H1 (cell line): ENCODE measurements at places on chromosomes 1 and 21.

GRCh38 chr21:17782051-17782450, 37.1 kb downstream of the C21orf91 start:
- DNase-seq = no peak

DNA sequence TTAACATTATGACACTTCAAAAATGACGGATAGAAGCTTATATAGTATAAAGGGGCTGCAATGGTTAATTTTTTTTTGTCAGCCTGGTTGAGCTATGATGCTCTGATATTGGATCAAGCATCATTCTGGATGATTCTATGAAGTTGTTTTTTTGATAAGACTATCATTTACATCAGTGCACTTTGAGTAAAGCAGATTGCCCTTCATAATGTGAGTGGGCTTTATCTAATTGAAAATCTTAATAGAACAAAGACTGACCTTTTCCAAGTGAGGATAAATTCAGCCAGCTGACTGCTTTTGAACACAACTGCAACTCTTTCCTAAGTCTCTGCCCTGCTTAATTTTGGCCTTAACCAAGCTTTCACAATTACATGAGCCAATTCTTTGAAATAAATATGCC, 1476.2 kb downstream of the NCAM2 start:
- DNase-seq = no peak

- no peak for DNase-seq
Measured at GRCh38 chr21:46317710-46318463, 5.8 kb downstream of the C21orf58 start.

GRCh38 chr1:226419284-226420029, 11.6 kb upstream of the PARP1 start:
- DNase-seq = no peak

GRCh38 chr1:167500283-167500860, 18.0 kb downstream of the CD247 start:
- no peak for DNase-seq

- no peak for DNase-seq
Measured at GRCh38 chr1:57262472-57262871, 161.4 kb downstream of the DAB1 start.

DNA sequence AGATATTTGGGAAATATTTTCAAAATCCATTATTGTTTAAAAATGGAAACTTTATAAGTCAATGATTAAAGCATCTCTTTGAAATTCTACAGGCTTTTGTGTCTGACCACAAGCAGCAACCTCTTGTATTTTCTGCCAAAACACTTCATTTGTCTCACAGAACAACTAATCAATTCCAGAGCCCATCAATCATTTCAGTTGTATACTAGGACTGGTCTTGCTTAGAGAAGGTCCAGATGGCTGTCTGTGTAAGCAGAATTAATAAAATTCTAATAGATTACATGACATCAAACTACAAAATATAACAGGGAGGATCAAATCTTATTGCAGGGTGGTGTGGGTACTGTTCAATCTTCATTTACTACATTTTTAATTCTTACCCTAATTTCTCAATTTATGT, 76.4 kb downstream of the ACBD6 start:
- no peak for DNase-seq

DNA sequence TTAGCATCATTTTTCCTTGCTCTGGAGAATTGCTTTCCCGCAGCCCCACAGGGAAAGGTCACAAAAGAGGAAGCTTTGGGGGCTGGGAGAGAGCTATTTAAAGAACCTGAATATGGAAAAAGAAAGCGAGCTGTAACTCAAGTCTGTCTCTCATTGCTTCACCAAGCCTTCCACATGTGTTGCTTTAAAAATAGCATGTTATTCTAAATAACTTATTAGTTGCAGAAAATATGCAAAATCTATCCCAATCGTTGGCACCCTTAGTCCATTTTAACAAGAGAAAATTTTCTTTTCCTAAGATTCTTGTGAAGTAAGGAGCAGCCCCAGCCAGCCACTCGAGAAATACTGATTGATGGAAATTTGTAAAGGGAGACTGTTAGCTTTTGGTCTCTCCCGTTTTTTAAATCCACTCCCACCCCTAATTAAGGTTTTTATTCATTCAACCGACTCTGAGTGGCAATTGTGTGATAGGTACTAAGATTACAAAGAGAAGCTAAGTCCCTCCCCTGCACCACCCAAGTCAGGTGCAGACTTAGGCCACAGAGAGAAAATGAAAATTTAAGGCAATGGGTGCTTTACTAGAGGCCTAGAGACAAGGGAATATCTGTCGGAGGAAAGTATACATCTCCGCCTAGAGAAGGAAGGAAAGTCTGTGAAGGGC, 802 bp downstream of the CYP4X1 start:
- no peak for DNase-seq

DNA sequence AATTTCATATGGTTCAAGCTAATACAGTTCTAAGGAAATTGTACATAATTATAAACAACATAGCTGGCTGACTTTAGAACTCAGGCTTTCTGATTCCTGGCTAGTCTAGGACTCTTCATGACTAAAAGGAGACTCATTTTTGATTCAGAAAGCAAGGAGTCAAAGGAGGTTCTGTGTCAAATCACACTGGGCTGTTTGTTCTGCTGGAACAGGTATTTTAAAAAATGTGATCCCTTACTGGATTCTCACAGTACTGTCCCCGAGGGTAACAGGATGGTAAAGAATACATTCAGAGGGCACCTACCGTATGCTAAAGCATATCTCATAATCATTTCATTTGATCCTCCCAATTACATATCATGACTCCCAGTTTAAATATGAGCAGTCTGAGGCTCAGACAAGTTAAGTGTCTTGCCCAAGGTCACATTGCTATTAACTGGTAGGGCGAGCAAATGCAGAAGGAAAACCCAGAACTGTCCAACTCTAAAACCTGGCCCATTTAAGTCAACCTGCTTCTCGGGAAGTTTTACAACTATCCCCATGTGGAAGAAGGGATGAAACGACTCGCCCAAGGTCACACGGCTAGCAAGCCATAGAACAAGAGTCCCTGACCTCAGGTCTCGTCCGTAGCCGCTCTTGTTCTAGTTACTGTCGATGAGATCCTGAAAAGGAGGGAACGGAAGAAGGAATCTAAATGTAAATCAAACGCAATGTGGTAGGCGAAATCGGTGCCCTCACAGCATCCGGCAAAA, 675 bp downstream of the MYSM1 start:
- DNase-seq = no peak

GRCh38 chr21:32978331-32979270, 47.1 kb upstream of the OLIG2 start:
- no peak for DNase-seq

- DNase-seq = no peak
Measured at GRCh38 chr1:15180945-15181523, 27.5 kb downstream of the TMEM51 start.

DNA sequence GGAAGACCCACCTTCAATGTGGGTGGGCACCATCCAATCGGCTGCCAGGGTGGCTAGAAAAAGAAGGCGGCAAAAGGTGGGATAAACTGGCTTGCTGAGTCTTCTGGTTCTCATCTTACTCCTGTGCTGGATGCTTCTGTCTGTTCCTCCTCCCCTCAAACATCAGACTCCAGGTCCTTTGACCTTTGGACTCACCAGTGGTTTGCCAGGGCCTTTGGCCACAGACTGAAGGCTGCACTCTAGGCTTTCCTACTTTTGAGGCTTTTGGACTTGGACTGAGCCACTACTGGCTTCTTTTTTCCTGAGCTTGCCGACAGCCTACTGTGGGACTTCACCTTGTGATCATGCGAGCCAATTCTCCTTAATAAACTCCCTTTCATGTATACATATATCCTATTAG, 55.9 kb downstream of the VCAM1 start:
- DNase-seq = no peak
